ENCODE measurements at places on chromosomes 7 and 10. TPM values are rescaled to one million over a fixed set of nuclear protein-coding genes. Genes with fewer than 3 reads are reported as not detected.

DNA sequence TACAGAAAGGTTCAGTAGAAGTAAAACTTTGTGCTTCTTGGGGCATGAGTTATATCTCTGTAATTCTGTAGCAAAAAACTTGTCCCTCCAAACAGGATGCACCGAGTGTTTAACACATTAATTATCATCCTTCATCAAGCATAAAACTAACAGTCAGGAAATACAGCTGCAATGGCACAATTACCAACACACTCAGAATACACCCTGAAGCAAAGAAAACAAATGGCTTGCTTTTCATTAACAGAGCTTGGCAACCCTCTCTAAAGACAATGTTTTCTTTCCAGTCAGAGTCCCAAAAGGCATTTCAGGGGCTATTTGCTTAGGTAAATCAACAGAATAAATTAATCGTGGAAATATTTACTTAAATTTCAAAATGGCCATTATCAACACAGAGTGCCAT, 107.7 kb downstream of the ICA1 start:
- H3K27me3 ChIP-seq, result no peaks in the 10 kb centered on the region
- no peak overlapping the region for H3K4me3 ChIP-seq
- no peak for DNase-seq
- H3K4me1 ChIP-seq, result no peaks in the 10 kb centered on the region
- H3K36me3 ChIP-seq, result no peaks in the 10 kb centered on the region

GRCh38 chr7:101772508-101773211, 44.8 kb upstream of the CUX1 start:
- peaks cover 5% of the 10 kb centered on the region for H3K27me3 ChIP-seq
- no peak overlapping the region for H3K4me3 ChIP-seq
- no peaks in the 10 kb centered on the region for H3K36me3 ChIP-seq

DNA sequence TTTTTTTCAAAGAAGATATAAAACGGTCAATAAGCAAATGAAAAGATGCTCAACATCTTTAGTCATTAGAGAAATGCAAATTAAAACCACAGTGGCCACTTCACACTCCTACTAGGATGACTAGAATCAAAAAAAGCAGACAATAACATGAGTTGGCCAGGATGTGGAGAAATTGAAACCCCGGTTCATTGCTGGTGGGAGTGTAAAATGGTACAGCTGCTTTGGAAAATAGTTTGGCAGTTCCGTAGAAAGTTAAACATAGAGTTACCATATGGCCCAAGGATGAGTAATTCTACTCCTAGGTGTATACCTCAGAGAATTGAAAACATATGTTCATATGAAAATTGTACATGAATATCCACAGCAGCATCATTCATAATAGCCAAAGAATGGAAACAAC, 573.3 kb downstream of the GALNT17 start:
- no peak overlapping the region for H3K4me3 ChIP-seq
- H3K36me3 ChIP-seq, result no peaks in the 10 kb centered on the region
- H3K27ac ChIP-seq, result no peak overlapping the region
- H3K27me3 ChIP-seq, result no peaks in the 10 kb centered on the region

- no peaks in the 10 kb centered on the region for H3K36me3 ChIP-seq
- no peaks in the 10 kb centered on the region for H3K27me3 ChIP-seq
- DNase-seq, result no peak
- H3K27ac ChIP-seq, result no peak overlapping the region
- H3K4me1 ChIP-seq, result no peaks in the 10 kb centered on the region
- no peak overlapping the region for H3K4me3 ChIP-seq
Measured at GRCh38 chr10:89814278-89814677, 112.9 kb downstream of the KIF20B start.

DNA sequence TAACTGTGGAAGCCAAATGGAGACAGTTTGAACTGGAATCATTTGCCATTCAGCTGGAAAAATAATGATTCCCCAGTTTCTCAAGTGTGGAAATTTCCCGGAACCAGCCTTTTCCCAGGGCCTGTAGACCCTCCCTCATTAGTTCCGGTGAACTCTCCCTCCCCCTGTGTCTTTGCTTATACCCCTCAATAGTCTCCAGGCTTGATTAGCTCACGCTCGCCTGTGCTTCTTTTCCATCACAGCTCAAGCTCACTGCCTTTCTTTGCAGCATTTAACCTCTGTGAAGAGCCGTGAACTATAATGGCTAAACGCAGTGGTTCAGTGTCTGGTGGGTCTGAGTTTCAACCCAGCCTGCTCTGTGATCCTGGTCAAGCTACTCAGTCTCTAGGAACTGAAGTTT, 690.8 kb downstream of the INHBA start:
- H3K4me3 ChIP-seq, result no peak overlapping the region
- no peaks in the 10 kb centered on the region for H3K4me1 ChIP-seq
- no peaks in the 10 kb centered on the region for H3K36me3 ChIP-seq
- no peak overlapping the region for H3K27ac ChIP-seq

DNA sequence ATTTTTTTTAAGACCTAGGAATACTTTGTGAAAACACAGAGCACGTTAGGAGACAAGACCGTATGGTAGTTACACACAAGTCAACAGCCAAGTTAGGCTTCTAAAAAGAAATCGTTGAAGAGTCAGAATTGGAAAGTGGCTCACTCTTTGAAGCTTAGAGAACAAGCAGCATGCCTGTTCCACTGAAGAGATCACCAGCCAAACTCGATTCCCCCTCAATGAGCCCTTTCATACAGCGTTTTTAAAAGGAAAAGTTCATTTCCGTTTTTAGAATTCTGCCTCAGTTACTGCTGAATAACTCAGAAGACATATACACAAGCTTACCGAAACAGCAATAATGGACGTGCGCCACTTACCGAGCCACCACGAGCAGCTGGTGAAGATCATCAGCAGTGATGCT, 41.0 kb downstream of the MCMBP start:
- no peak for DNase-seq
- no peak overlapping the region for H3K27ac ChIP-seq
- H3K4me3 ChIP-seq, result no peak overlapping the region
- peaks cover 82% of the 10 kb centered on the region for H3K36me3 ChIP-seq
- no peaks in the 10 kb centered on the region for H3K27me3 ChIP-seq

DNA sequence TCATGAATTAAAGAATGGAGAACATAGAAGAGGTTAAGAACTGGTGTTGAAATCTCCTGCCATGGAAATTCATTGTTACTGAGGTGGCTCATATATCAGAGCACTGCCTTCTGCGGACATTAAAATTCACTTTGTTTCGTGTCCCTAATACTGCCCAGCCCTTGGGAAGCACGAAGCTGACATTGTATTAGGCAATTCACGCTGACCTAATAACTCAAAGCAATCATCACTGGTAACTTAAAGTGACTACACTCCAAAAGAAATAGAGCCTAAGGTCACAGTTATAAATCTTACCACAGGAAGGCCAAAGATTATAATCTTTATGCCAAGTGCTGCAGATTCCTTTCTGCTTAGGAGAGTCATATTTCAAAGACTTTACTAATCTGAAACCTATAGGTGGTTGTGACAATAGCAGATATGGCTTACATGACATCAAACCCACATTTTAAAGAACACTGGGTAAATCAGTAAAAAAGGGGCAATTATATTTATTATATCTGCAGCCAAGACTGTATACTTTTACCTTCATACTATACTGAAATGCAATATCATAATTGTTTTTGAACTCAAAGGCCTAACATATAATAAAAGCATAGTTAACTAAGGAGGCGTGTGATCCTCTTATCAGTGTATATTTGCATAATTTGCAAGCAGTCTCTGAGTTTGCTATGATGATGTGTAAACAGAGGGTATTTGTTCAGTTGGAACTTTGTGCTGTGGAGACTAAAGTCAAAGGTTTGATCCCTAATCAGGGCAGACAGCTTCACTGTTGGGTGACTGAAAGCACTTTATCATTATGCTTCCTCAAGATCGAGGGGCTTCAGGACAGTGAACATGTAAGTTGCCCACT, 51.9 kb upstream of the CAPZA2 start:
- H3K36me3 ChIP-seq, result no peaks in the 10 kb centered on the region
- H3K4me1 ChIP-seq, result peaks cover 51% of the 10 kb centered on the region
- H3K27ac ChIP-seq, result peak overlapping the region; percentile 62
- DNase-seq, result no peak
- H3K27me3 ChIP-seq, result no peaks in the 10 kb centered on the region
- no peak overlapping the region for H3K4me3 ChIP-seq

DNA sequence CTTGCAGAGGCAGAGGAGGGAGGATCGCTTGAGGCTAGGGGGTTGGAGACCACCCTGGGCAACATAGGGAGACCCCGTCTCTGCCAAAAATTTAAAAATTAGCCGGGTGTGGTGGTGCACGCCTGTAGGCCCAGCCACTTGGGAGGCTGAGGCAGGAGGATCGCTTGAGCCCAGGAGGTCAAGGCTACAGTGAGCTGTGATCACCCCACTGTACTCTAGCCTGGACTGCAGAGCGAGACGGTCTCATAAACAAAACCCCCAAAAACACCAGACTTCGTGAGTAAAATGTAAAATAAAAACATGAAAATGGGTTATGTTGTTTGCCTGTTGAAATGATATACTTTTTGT, 699 bp downstream of the LHPP start:
- H3K4me1 ChIP-seq, result peaks cover 5% of the 10 kb centered on the region
- H3K36me3 ChIP-seq, result no peaks in the 10 kb centered on the region
- no peaks in the 10 kb centered on the region for H3K27me3 ChIP-seq

DNA sequence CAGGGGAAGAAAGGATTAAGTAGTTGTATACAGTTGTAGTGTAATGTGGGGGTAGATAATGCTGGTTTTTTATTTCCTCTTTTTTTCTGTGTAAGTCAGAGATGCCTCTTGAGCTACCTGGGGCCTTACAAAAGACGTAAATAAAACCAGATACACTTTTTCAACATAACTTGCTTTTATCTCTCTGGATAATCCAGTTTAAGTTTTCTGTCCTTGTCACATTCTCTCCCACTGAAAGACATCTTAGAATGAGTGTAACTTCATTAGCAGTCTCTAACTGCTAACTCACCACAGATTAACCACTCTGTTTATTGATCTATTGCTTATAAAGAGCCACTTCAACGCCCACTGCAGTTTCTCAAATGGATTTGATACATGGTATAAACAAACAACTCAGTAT, 64.1 kb upstream of the LRRN3 start:
- DNase-seq, result no peak
- no peaks in the 10 kb centered on the region for H3K36me3 ChIP-seq
- no peaks in the 10 kb centered on the region for H3K4me1 ChIP-seq
- no peak overlapping the region for H3K27ac ChIP-seq

DNA sequence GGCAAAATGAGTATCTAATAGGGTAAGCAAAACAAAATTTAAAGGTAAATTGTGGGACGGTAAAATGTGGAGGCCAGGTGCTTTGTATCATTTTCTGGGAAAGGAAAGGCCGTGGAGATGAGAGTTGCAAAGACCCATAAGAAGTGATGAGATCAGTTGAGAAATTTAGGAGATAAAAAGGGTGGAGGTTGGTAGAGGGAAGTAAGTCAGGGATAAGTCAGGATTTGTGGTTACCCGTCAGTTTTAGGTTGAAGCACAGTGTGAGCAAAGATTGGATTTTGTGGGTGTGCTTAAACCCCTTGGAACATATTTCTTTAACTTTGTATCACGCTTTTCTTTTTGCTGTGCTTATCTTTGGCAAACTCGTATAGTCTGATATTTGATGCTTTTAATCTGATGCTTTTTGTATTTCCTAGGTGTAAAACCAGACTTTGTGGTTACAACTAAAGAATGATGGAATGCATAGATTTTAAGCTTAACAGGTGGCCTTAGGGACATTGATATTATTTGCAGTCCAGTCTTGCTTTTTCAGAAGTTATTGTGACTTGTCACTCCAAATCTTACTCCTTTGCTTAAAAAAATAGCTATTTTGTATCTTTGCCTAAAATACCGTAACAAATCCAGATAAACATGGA, 1.2 kb downstream of the BTRC start:
- H3K36me3 ChIP-seq, result no peaks in the 10 kb centered on the region
- peak overlapping the region; percentile 92 for H3K27ac ChIP-seq
- DNase-seq, result no peak
- H3K4me3 ChIP-seq, result peak overlapping the region; percentile 95
- peaks cover 13% of the 10 kb centered on the region for H3K4me1 ChIP-seq

DNA sequence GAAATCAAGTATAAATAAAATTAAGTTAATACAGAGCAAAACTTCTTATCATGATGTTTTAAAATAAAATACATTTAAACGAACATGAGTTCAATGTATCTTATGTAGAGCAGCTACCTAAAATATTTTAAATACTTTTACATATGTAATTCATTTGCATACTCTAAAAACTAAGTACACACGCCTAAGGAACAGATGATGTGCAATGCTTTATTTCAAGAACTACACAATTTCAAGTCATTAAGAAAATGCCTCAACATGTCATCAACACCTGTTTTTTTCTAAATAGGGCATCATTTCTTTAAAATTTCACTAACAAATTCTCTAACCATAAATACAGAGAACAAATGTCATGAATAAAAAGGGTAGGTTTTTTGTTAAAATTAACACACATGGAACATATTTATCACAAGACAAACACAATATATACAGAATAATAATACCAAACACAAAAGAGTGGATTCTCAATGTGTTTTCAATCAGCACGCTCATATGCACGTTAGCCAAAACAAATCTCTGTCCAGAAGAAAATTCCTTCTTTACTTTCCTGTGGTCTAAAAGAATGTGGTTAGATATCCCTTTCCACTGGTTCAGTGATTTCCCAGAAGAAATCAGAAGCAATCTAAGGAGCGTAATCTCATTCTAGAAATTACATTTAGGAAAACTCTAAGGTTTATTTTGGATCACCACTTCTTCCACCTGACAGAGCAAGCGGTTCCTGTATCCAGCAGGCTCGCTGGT, 73.0 kb upstream of the PFKP start:
- peaks cover 6% of the 10 kb centered on the region for H3K4me1 ChIP-seq
- H3K36me3 ChIP-seq, result no peaks in the 10 kb centered on the region
- no peak overlapping the region for H3K27ac ChIP-seq
- H3K4me3 ChIP-seq, result no peak overlapping the region
- no peaks in the 10 kb centered on the region for H3K27me3 ChIP-seq

DNA sequence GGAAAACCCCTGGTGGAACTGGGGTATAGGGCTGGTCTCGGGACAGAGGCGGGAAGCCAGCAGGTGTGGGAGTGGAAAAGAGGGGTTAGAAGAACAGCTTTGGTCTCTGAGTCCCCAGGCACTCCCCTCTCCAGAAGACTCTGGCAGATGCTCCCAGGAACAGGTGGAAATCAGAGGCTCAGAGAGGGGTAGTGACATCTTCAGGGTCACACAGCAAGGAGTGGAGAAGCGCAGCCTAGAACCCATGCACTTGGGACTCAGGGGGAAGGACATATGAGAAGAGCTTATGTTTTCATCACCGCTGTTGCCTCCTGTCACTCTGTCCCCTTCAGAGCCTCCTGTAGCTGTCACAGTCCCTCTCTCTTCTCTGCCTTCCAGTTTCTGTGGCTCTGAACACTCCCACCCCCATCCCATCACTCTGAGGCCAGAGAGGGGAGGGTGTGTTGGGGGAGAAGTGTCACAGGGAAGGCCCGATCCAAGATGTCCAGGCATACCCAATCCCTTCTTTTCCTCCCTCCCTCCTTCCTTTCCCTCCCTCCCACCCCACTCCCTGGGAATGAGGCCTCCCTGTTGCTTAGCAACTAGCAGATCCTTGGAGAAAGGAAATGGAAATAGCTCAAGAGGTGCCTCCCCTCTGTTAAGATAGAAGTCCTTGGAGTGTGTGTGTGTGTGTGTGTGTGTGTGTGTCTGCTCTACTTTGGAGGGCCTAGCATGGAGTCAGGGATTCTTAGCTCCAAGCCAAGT, 32.0 kb downstream of the SRRM3 start:
- peaks cover 68% of the 10 kb centered on the region for H3K27me3 ChIP-seq
- H3K27ac ChIP-seq, result no peak overlapping the region
- no peaks in the 10 kb centered on the region for H3K4me1 ChIP-seq
- H3K36me3 ChIP-seq, result no peaks in the 10 kb centered on the region

GRCh38 chr7:155378580-155378934, 79.4 kb upstream of the EN2 start:
- no peak overlapping the region for H3K4me3 ChIP-seq
- DNase-seq, result no peak
- peaks cover 55% of the 10 kb centered on the region for H3K4me1 ChIP-seq
- H3K27me3 ChIP-seq, result peaks cover 100% of the 10 kb centered on the region
- no peak overlapping the region for H3K27ac ChIP-seq

The SEMA3A gene
- total RNA-seq, result 8.3 TPM

The NKX6-2 gene
- total RNA-seq, result not detected

Data from transverse colon (tissue), 4 donors.